ENCODE measurements at places on chromosomes 5 and 9. TPM values are rescaled to one million over a fixed set of nuclear protein-coding genes. Genes with fewer than 3 reads are reported as not detected.

- DNase-seq = no peak
Observed at GRCh38 chr9:134537951-134538641, 103.5 kb upstream of the COL5A1 start.

The BASP1 gene
- total RNA-seq = 4.4 TPM

DNA sequence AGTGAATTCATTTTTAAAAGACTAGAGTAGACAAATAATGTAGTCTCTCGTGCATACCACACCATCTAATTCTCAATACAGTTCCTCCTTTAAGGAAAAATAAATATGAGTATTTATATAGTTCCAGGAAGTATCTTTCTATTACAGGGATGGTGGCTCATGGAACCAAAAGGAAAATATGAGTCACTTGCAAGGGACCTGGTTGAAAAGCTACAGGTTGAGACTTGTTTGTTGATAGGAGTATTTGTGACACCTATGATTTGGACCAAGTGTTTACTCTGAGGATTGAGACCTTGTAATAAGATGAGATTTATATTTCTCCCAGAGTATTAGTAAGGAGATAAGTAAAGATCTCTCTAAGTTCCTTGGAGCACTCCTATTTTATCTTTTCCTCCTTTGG, 67.4 kb downstream of the CDO1 start:
- no peak for DNase-seq

The SAXO1 gene
- total RNA-seq = not detected

DNA sequence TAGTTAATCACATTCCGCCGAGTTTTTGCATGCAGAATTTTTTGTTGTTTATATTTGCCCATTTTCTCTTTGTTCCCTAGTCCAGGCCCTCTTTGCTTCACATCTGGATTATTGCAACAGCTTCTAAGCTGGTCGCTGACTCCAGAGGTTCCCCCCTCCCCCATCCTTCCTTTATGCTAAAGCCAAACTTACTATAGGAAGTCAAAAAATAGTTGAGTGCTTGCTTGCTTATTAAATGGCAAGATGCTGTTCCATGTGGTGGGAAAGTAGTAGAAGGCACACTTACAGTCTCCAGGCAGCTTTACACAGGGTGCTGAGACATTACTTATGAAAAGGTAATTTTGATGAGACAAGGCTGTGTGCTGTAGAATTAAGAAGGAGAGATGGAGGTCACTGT, 1.3 kb downstream of the ZBTB34 start:
- peak; percentile 27 for DNase-seq

GRCh38 chr9:114289106-114289505, 33.8 kb upstream of the ORM1 start:
- no peak for DNase-seq

- DNase-seq = no peak
Observed at GRCh38 chr5:149054416-149054815, 8.4 kb downstream of the SH3TC2 start.

GRCh38 chr5:127785098-127785927, 82.1 kb downstream of the CCDC192 start:
- DNase-seq = no peak

- no peak for DNase-seq
Observed at GRCh38 chr5:154516475-154516874, 38.4 kb upstream of the HAND1 start.

GRCh38 chr5:133123297-133123696, 71.5 kb downstream of the HSPA4 start:
- no peak for DNase-seq

DNA sequence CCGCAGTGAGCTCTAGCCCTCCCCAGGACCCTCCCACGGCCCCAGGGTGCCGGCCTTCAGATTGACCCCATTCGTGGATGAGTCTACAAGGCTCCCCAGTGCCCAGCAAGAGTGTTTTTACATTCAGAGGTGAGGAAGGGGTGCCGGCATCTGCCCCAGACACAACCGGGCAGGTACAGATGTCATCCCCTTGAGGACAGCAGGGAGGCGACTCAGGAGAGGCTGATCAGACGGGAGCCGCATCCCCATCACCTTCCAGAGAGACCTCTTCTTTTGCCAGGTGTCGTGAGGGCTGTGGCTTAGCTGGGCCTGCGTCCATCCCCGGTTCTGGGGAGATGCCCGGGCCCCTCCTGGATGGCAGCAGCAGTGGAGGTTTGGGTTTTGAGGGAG, 4.3 kb upstream of the LRRC14B start:
- DNase-seq = no peak

The TNC gene
- 1.8 TPM for total RNA-seq

The ZNF366 gene
- total RNA-seq = 13.3 TPM

DNA sequence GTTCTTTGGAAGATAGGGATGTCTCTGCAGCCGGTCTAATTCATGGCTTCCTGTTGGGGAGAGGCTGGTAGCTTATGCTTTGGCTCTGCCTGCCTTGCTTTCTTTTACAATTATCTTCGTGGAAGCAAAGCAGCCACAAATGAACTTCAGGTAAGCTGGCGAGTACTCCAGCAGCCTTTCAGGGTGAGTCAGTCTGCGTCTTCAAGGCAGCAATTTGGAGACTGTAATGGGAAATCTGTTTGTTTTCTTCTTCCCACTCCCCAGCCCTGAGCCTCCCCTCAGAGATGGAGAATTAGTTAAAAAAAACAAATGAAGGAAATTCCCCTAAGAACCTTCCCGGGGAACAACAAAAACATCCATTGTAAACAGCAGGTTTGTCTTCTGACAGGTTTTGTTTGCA, 100.1 kb downstream of the PSAT1 start:
- DNase-seq = no peak

Data from dermis blood vessel endothelial cell (primary cell).